Renal pelvis (tissue), 12 donors: ENCODE measurements at places on chromosomes 1 and 21.

- DNase-seq, result no peak
These were observed 190.6 kb downstream of the DPYD start for GRCh38 chr1:97730271-97730670.

GRCh38 chr21:21156957-21157356 lies 158.7 kb downstream of the NCAM2 start:
- DNase-seq, result no peak

GRCh38 chr1:214076708-214077065 lies 88.9 kb downstream of the PROX1 start:
- no peak for DNase-seq

- DNase-seq, result no peak
These were observed 239.0 kb downstream of the NTNG1 start for GRCh38 chr1:107379826-107380225.

DNA sequence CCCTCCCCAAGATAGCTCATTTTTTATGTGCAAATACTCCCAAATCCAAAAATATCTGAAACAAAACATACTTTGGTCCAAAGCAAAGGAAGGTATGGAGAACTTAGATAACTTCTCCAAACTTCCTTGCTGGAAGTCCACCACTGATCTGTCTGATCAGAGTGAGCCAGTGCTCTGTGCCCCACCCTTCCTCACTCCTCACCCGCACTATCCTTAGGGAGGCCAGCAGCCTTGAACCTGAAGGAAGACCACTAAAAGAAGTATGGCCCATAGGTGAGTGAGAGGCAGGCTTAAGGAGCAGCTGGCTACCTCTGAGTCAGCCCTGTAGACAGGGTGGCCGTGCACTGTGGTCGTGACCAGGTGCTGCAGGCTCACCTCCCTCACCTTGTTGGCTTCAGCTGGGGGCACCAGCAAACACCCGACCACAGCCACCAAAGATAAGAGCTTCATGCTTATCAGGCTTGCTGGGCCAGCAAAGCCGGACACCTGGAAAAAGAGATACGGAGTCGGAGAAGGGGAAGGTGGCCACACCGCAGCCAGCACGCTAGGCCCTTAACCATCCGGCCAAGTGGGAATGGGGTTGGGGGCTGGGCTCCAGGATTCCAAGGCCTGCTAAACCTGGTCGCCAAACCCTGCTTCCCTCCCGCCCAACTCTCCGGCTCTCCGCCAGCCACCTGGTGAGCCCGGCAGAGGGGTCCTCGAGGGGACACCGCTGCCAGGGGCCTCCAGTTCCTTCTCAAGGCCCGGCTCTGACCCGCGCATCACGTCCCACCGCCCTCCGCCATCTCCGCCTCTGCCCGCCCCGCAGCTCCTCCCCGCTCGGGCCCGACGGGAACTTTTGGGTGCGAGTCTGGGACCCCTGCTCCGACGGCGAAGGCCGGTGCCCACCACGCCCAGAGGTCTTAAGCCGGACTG lies 543 bp downstream of the TMEM9 start:
- DNase-seq, result no peak

GRCh38 chr1:231240531-231240882 lies 505 bp upstream of the GNPAT start:
- DNase-seq, result no peak
